CD4-positive, alpha-beta memory T cell (primary cell): ENCODE measurements at places on chromosomes 6 and 20. TPM values are rescaled to one million over a fixed set of nuclear protein-coding genes. Genes with fewer than 3 reads are reported as not detected.

The THEMIS gene
- total RNA-seq: 58.1 TPM

The CCN6 gene
- not detected for total RNA-seq

The BTNL2 gene
- total RNA-seq: not detected

The AURKA gene
- 1.3 TPM for total RNA-seq

GRCh38 chr20:699811-700338 lies 24.3 kb upstream of the SCRT2 start:
- no peak overlapping the region for H3K27ac ChIP-seq
- no peaks in the 10 kb centered on the region for H3K27me3 ChIP-seq
- no peaks in the 10 kb centered on the region for H3K36me3 ChIP-seq
- H3K4me1 ChIP-seq: no peaks in the 10 kb centered on the region

DNA sequence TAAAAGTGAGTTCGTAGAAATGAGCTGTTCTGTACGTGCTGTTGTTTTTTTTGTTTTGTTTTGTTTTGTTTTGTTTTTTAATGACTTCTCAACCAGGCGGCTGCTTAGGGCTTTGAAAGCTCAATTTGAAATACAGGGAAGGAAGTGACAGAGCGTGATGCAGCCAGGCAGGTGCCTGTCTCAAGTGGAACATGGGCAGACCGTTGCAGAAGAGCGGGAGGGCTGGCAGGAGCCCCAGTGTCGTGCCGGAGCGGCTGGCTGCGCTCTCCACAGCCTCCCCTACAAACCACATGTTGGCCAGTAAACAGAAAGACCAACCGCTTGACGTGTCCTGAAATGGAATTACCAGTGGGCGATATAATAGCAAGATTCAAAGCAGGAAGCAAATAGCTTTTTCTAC lies 164.9 kb upstream of the RREB1 start:
- DNase-seq: no peak
- H3K36me3 ChIP-seq: no peaks in the 10 kb centered on the region
- H3K27ac ChIP-seq: no peak overlapping the region

DNA sequence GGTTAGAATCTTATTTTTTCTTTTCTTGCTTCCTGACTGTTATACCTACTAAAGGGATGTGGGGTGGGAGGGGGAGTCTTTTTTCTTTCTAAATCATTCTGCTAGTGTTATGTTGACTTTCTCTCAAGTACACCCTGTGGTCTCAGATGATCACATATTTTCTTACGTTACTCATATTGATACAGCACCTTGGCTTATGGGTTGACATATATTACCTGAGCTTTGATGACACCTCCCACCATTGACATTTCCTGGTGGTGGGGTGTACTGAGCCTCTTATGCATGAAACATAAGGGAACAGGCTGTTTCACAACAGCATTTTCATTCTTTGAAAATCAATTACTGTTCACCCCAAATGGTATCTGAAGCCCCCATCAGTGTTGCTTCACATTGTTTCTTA lies 169.8 kb downstream of the MMS22L start:
- H3K27ac ChIP-seq: no peak overlapping the region
- H3K36me3 ChIP-seq: no peaks in the 10 kb centered on the region
- no peaks in the 10 kb centered on the region for H3K27me3 ChIP-seq
- DNase-seq: no peak

- no peak for DNase-seq
- H3K36me3 ChIP-seq: no peaks in the 10 kb centered on the region
- no peaks in the 10 kb centered on the region for H3K4me1 ChIP-seq
- no peaks in the 10 kb centered on the region for H3K27me3 ChIP-seq
Observed at GRCh38 chr6:47016909-47017308, 25.2 kb downstream of the ADGRF1 start.

The PRRT1 gene
- 1.9 TPM for total RNA-seq

GRCh38 chr6:143745166-143746133 lies 67.7 kb downstream of the PHACTR2 start:
- no peaks in the 10 kb centered on the region for H3K36me3 ChIP-seq
- H3K27me3 ChIP-seq: no peaks in the 10 kb centered on the region
- DNase-seq: no peak
- no peak overlapping the region for H3K27ac ChIP-seq
- H3K4me1 ChIP-seq: no peaks in the 10 kb centered on the region

DNA sequence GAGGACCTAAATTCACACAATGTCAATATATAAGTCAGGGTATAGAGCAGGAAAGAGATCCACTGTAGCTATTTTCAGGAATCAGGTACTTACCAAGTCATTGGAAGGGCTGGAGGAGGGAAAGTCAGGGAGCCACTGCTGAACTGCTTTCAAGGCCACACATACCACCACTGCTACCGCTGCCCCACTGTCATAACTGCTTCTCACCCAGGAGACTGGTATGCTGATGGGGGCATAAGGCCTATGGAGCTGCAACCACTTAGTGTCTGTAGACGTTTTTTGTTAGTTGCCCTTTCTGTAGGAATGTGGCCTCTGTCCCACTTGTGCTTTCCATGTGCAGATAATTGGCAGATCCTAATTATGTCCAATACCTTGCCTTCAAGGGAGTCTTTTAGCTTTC lies 5.4 kb downstream of the SMAP1 start:
- no peak for DNase-seq
- peaks cover 82% of the 10 kb centered on the region for H3K4me1 ChIP-seq
- H3K27me3 ChIP-seq: no peaks in the 10 kb centered on the region
- H3K27ac ChIP-seq: no peak overlapping the region
- no peaks in the 10 kb centered on the region for H3K36me3 ChIP-seq

GRCh38 chr6:111976139-111976538 lies 77.8 kb upstream of the CCN6 start:
- H3K36me3 ChIP-seq: no peaks in the 10 kb centered on the region
- H3K27ac ChIP-seq: no peak overlapping the region
- H3K27me3 ChIP-seq: no peaks in the 10 kb centered on the region
- no peak overlapping the region for H3K4me3 ChIP-seq
- DNase-seq: no peak

- DNase-seq: no peak
- H3K27me3 ChIP-seq: no peaks in the 10 kb centered on the region
- H3K4me1 ChIP-seq: peaks cover 54% of the 10 kb centered on the region
Observed at GRCh38 chr6:16432075-16433032, 194.0 kb downstream of the GMPR start.
